Stimulated activated CD8-positive, alpha-beta memory T cell treated with anti-CD3 and anti-CD28 coated beads, Interleukin-7, amount 100 ng/mL, for 24 hours (primary cell): ENCODE measurements at places on chromosomes 5 and 9.

DNA sequence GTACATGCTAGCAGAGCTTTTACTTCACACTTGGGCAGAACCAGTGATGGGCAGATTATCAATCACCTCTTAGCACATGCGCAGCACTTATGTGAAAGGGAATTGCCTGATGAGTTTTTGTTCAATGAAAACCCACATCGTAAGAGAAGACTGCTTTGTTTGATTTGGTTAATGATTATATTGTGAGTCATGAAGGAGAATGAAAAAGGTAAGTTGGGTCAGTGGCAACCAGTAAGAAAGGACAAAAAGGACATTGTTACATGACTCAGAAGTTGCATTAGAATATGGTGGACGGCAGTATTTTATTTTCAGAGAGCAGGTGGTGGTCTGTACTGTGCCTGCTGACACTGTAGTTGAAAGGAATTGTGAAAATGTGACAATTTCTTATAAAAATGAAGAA is 127.4 kb downstream of the AOPEP start:
- no peak for DNase-seq

DNA sequence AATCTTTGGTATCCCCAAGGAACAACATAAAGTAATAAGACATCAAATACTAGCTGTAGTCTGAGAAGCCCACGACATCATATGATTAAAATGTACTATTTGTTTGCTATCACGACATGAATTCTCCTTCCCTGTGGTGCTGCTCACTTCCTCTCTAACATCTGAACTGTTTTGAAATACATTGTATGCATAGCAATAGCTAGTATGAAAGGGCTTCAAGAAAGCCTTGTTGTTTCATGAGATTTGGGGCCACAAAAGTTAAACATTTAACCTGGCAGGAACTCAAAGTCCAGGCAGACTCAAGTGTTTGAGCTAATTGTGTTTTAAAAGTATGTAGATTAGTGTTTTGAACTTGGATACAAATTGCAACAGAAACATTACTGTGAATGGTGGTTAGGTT is 237.4 kb upstream of the PTGER4 start:
- DNase-seq = no peak

GRCh38 chr5:643351-643801 is 31.2 kb downstream of the CEP72 start:
- DNase-seq = no peak

GRCh38 chr9:125435776-125436612 is 174.4 kb downstream of the GAPVD1 start:
- no peak for DNase-seq

GRCh38 chr5:30279237-30279636 is 914.2 kb upstream of the CDH6 start:
- DNase-seq = no peak

DNA sequence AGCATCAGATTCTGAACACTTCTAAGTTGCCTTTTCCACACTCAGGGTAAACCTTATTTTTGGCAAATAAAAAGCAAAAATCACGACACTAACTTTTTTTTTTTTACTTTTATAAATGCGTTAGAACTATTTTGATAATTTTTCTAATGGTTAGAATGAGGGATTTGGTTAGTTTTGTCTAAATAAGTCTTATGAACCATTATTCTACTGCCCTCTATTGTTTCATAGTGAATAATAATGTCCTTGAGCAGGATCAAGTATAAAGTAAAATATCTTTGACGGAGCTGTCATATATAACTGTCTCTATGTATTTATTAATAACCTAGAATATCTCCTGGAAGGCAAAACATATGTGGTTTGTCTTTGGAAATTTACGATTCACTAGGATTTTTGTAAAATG is 631.8 kb downstream of the GABRG2 start:
- DNase-seq = no peak

- DNase-seq = no peak
Observed at GRCh38 chr5:54739371-54739770, 221.8 kb downstream of the SNX18 start.

DNA sequence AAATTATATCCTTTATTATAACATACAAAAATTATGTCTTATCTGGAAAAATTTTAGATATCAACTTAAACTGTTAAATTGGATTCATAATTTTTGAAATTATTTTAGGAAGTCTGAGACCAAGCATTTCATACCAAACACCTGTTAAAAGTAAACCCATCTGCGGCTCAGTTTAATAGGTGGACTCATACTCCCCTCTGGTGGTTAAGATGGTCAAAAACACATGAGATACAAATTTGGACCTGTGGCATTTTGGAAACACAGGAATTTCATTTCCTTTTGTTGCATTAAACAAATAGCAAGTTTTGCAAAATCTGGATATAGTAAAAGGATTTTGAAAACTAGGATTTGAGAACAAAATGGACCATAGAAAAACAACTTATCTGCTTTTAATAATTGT is 53.7 kb downstream of the RGMB start:
- no peak for DNase-seq
